ENCODE measurements at places on chromosomes 1 and 21.
A peak's percentile ranks its signal among the peaks of the same experiment; 100 is the strongest.

DNA sequence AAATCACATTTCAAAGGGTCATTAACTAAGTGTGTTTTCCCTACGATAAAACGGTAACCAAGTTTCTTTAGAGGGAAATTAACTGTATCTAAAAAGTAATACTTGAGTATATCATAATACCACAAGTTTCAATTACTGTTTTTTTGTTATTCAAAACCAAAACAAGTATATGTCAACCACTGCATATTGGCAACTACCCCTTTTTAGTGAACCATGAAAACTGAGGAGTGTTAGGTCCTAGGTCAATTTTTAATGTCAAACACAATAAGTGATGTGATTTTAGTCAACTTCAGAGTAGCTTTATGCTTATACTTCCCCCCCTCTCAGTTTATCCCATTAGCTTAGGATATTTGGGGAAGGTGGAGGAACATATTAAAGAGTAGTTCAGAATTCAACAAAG lies 10.4 kb downstream of the NSL1 start:
- no peak for DNase-seq

DNA sequence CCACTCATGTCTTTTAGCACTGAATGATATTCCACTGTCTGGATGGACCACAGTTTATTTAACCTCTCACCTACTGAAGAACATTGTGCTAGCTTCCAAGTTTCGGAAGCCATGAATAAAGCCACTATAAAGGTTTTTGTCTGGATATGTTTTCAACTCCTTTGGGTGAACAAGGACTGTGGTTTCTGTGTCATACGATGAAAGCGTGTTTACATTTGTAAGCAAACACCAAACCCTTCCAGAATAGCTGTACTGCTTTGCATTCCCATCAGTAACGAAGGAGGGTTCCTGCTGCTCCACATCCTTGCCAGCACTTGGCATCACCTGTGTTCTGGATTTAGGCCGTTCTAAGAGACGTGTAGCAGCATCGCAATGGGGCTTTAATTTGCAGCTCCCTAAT lies 10.7 kb upstream of the ARHGEF16 start:
- DNase-seq = no peak

- DNase-seq = no peak
Observed at GRCh38 chr1:22949822-22950331, 22.8 kb downstream of the LACTBL1 start.

DNA sequence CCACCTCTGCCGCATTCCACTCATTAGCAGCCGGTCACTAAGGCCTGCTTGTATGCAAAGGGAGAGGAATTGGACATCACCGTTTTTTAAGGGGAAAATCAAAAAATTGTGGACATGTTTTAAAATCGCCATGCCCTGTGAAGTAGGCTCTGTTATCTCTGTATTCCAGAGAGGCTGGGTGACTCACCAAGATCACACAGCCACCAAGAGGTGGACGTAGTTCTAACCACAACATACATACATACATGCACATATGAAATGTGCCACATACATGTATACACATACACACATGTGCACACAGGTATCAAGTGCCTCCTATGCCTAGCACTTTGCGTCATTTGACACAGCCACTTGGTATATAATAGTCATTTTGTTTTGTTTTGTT lies 16.0 kb upstream of the ZSCAN20 start:
- DNase-seq = no peak

GRCh38 chr1:9594471-9595155 lies 5.9 kb downstream of the TMEM201 start:
- DNase-seq = no peak

GRCh38 chr1:228163007-228163753 lies 2.4 kb upstream of the IBA57 start:
- DNase-seq = peak; percentile 68

DNA sequence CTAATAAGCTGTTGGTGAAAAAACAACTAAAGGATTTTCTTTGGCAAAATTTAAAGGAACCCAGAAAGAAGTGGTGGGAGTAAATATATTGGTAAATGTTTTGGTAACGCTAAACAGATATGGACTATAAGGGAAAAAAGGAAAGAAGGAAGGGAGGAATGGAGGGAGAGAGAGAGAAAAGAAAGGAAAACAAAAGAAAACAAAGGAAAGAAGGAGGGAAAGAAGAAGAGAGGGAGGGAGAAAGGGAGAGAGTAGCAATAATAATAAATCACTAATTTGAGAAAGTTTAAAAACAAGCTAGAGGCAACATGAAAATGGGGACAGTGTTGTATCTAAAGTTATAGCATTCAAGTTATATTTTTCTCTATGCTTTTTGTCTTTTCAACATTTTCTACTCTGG lies 43.6 kb upstream of the RCOR3 start:
- DNase-seq = no peak

- DNase-seq = no peak
Observed at GRCh38 chr1:170415710-170416372, 116.1 kb upstream of the GORAB start.

DNA sequence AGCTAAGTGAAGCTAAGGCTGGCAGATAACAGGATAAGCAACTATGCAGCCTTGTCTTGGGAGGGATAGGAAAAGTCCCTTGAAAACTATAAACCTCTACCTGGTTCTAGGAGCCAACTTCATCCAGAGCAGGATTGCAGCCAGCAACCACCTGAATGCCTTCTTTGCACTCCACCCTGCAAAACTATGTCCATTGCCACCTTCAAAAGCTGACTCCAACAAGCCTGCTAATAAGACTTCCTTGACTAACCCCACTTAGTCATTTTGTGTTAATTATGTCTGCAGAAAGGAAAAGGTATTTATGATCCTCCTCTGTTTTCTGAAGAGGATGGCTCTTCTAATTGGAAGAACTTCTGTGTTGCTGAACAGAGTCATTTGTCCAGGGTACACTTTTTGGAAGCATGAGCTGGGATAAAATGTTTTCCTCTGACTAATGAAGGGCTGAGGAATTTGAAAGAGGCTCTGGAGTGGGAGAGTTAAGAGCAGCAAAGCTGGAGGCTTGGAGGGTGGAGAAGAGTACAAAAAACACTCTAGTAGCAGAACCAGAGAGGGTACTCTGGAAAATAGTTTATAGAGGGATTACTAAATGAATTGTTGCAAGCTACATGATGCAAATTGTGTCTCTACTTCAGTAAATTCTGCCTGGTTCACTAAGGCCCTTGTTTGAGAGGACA lies 9.6 kb upstream of the RIMKLA start:
- DNase-seq = no peak

DNA sequence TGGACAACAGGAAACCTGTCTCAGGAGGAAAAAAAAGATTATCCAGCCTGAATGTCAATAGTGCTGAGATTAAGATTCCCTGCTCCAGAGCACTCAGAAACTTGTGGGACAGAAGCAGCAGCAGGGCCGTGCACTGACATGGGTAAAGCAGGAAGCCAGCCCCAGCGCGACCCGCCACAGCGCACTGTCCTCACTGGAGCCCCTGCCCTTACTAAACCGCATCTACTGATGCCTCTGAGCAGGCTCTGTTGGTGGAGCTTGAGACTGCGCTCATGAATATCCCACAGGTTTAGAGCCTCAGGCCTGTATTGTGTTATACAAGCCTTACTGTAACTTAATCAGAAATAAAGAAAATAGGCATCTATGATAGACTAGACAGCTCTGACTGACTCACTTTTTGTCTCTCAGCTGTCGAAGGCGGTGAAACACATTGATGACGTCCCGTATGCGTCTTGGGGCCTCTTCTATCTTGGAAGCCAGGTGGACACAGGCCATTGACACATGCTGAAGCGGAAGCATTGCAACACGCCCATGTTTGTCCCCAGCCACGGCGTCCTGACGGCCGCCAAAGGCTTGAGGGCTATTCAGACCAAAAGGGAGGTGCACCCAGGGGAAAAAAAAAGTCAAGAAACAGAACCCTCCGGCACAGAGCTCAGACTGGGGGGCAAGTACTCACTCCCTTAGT lies 1.2 kb downstream of the CCNL2 start:
- no peak for DNase-seq

DNA sequence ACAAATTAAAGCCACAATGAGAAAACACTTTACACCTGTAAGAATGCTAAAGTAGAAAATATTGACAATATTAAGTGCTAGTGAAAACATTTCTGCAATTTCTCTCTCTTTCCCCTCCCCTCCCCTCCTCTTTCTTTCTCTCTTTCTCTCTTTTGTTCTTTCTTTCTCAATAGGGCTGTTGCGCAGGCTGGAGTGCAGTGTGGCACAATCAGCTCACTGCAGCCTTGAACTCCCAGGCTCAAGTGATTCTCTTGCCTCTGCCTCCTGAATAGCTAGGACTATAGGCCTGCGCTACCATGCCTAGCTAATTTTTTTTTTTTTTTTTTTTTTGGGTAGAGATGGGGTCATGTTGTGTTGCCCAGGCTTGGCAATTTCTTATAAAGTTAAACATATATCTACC lies 5.9 kb upstream of the SHISAL2A start:
- DNase-seq = no peak

GRCh38 chr1:216456682-216457081 lies 33.4 kb upstream of the USH2A start:
- DNase-seq = no peak

- DNase-seq = no peak
Observed at GRCh38 chr1:233245191-233245765, 50.2 kb downstream of the PCNX2 start.

DNA sequence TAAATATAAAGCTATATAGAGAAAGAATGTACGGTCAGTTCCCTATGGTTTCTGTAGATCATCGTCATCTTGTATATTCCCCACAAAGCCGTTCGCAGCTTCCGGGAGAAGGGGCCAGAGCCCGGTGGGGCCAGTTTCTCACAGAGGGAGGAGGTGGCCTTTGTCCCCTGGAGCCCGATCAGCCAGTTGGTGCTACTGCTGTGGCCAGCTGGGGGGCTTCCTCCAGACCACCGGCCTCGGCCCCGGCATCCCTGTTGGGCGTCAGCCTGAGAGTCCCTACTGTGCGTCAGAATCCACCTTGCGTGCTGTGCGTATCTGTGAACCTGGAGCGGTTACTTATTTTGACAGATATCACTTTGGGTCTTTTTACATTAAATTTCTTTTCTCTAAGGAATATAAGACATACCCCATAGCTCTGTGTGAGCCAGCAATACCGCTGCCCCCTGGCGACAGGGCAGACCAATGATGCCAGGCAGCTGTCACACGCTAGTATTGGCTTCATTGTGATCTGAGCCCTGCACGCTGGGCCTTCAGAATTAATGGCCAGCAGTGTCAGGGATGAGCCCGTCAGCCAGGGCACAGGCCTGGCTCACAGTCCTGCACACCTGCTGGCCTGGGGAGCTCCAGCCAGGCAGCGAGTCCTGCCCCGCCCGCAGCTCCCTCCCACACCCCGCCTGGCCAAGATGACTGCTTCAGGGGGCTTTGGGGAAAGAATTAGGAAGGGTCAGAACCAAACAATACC lies 145.9 kb downstream of the PGBD5 start:
- no peak for DNase-seq

Measured in NCI-H226 (cell line).